ENCODE measurements at places on chromosomes 3 and 15.
A peak's percentile ranks its signal among the peaks of the same experiment; 100 is the strongest.

DNA sequence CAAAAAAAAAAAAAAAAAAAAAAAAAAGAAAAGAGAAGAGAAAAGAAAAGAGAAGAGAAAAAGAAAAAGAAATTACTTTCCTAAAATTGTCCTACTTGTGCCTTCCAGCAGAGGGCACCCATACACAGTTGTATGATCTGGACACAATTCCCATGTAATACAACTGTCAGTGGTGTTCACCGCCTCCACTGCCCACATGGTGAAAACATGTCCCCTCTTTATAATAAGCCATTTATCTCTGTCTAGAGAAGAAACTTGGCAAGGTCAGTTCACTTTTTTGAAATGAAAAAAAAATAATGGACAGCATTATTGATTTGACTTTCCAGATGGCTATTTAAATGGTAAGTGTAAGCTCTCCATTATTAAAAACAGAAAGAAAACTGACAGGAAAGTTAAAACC is 459.4 kb downstream of the GBE1 start:
- peak; percentile 0 for DNase-seq

GRCh38 chr15:73986055-73986775 is 5.9 kb downstream of the STOML1 start:
- DNase-seq = no peak

GRCh38 chr15:80613762-80614365 is 81.2 kb upstream of the ABHD17C start:
- DNase-seq = no peak

GRCh38 chr3:1026395-1026794 is 66.4 kb upstream of the CNTN6 start:
- no peak for DNase-seq

DNA sequence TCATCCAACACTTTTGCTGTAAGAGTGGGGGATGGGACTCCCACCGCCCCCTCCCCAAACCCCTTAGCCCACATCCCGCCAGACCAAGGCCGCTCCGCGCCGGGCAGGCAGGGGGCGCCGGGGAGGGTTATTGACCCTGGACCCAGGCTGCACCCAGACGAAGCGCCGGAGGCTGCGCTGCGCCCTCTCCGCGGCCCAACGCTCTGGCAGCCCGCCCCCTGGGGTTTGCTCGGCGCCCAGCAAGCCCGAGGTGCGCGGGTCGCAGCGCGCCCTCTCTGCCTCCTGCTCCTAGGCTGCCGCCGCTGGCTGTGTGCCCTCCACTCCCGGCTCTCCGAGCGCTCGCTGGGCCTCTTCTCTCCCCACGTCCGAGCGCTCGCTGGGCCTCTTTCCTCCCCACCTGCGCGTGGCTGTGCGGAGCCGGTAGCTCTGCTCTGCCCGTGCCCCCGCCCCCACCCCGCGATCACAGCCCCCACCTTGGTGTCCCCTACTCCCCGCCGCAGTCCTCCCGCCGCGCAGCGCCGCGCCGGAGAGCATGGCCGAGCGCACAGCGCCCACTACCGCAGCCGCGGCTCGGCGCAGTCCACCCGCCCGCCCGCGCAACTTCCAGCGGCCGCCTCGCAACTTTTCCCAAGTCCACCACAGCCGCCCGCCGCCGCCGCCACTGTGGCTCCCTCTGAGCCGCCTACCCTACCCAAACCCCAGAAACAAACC is 1.2 kb downstream of the MECOM start:
- peak; percentile 33 for DNase-seq

- DNase-seq = no peak
Measured at GRCh38 chr3:196782511-196782910, 42.9 kb downstream of the PAK2 start.

DNA sequence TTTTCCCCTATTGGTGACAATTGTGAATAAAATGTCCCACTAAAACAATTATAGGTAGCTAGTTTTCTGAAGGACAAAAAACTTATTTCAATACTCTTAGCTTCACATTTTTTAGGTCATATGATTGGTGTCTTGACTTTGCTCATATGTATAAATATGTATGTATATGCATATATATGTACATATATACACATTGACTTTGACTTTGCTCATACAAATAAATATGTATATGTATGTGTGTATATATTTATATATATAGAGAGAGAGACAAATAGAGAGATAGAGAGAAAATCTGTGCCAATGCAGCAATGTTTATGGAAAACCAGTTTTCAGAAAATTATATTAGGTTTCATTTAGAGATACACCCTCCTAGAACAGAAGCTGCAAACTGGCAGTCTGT is 5.7 kb downstream of the MDFIC2 start:
- no peak for DNase-seq

- DNase-seq = no peak
Measured at GRCh38 chr3:139764069-139764905, 86.5 kb upstream of the NMNAT3 start.

DNA sequence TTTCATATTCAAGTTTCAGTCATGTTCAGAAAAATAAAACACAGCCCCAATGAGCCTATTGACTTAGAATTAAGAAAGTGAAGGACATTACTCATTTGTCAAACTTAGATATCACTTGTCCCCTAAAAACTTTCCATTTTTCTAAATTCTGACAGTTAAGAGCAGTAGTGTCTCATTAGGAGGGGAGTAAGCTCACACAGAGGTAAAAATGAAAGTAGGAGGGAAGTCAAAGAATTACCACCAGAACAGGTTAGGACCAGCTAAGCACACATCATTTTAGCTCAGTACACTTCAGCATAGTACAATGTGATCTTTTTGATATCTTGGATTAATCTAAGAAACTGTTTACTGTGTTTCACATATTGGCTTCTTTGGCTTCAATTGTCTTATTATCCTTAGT is 64.3 kb downstream of the OSTN start:
- no peak for DNase-seq

- DNase-seq = no peak
Measured at GRCh38 chr3:145719114-145719513, 441.9 kb downstream of the PLOD2 start.

- no peak for DNase-seq
Measured at GRCh38 chr15:81534124-81534523, 160.1 kb upstream of the TMC3 start.

DNA sequence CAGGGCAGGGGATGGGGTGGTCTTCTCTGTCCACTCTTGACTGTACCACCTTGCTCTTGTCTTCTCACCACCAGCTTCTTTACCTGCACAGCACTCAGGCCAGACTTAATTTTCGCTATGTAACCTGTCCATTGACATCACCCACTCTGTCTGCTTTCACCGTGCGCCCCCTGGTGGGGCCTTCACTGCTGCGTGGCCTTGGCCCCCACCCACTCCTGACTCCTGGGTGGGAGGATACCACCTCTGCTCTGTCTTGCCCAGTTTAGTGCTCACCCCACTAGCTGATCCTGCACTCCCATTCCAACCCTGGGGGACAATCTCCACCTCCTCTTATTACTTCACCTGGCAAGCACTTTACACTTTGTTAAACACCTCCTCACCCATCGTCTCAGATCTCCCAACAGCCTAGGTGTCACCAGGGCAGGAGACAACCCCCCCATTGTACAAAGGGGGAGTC is 17.7 kb downstream of the PTH1R start:
- DNase-seq = no peak

GRCh38 chr3:124856677-124857076 is 30.5 kb downstream of the ITGB5 start:
- no peak for DNase-seq

All from NCI-H1694 treated with DMSO at 0.1 percent for 48 hours (cell line).